RPMI7951 (cell line): ENCODE measurements at places on chromosomes 13 and 19.
A peak's percentile ranks its signal among the peaks of the same experiment; 100 is the strongest.

DNA sequence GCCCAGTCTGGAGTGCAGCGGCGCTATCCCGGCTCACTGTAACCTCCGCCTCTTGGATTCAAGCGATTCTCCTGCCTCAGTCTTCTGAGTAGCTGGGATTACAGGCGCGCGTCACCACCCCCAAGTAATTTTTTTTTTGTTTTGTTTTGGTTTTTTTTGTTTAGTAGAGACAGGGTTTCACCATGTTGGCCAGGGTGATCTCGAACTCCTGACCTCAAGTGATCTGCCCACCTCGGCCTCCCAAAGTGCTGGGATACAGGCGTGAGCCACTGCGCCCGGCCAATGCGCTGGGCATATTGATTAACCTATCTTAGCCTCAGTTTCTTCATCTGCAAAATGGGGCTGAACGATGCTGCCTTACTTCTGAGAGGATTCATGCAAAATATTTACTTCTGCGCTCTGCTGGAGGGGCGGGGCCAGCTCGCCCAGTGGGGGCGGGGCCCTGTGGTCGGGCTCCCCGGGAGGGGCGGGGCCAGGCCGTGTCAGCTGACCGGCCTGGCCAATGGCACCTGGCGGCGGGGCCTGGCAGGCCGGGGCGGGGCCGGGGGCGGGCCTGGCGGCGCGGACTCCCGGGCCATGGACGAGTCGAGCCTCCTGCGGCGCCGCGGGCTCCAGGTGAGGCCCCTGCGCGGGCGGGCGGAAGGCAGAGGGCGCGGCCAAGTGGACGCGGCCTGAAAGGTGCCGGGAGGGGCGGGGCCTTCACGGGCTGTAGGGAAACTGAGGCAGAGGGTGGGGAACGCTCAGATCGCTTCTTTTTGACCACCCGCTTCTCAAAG is at the start of gene MAST3:
Gene MAST3, plus strand, starts transcription at position 562 of the 776 bp plus-strand sequence. Its CDS starts 15 bp downstream, at position 577.
- peak; percentile 79 for DNase-seq

GRCh38 chr19:42468273-42468796 is 25.6 kb upstream of the CXCL17 start:
- DNase-seq = peak; percentile 89

- DNase-seq = no peak
Measured at GRCh38 chr13:40228496-40228895, 437.9 kb downstream of the FOXO1 start.

GRCh38 chr19:30014770-30015169 is 72.7 kb downstream of the URI1 start:
- no peak for DNase-seq

- DNase-seq = no peak
Measured at GRCh38 chr19:13028027-13028426, 32.8 kb downstream of the NFIX start.

DNA sequence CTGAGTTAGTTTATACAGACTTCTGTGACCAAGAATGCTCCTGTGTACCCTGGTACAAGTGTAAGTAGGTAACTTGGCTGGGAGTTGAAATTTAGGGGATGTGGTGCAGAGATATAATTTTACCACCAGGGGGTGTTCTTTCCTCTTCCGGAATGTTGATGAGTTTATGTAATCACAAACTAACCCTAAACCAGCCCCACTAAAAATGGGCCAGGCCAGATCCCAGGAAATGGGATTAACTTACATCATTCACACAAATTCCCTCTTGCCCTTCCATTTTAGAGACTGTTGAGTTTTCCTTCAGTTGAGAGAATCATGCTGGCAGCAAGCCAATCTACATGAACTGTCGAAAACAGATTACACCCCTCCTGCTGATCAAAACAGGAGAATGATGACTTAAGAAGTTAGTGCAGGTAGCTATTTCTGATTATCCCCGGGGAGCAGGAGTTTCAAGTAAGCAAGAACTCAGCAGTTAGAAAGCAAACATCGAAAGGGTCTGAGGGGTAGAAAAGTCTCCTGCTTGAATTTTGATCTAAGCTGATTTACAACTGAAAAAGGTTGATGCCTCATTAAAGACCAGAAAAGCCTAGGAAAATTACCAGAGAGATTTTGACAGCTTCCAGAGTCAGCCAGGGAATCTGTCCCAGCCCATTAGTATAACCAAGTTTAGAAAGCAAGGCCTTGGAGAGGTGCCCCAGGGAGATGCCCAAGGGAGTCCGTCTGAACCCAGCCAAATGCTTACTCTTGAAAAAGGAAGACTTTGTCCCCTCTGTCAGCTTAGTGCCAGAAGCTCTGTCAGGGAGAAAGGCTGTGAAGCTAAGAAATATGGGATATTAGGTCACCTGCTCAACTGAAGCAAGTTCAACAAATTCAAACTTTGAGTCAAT is 32.3 kb upstream of the MED4 start:
- peak; percentile 59 for DNase-seq

DNA sequence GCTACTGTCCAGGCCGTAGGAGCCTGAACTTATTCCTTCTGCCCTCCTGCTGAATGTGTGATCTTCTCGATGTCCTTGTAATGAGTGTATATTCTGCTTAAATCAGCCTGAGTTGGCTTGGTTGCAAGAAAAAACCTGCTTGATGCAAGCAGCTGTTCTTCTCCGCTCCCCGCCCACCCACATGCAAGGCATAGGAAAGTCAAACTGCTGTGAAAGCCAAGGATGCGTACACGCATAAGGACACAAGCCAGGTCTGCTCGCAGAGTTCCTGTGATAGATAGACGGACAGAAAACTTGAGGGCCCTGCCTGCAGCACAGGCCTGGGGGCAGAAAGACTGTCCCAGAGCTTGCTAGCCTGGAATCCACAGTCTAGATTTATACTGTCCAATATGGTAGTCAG is 101.1 kb downstream of the DNAJC15 start:
- no peak for DNase-seq

GRCh38 chr19:9456018-9456689 is 20.8 kb upstream of the ZNF266 start:
- peak; percentile 62 for DNase-seq

GRCh38 chr13:41782086-41782485 is 178.8 kb downstream of the VWA8 start:
- no peak for DNase-seq

DNA sequence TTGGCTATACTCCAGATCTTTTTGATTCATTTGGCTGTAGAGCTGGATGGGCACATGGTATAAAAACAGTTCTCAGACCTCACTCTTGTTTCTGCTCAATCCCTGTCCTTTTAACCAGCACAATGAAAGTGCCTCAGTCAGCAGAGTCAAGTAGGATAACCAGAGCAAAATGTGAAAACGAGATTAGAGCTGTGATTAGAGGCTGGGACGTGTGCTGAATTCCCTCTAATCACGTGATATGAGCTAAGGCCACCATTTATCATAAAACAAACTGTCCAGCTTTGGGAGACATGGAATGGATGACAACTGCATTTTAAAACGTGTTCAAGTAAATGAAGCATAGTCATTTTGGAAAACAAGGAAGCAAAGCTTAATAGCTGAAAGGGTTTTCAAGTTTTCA is 54.1 kb downstream of the GJA3 start:
- DNase-seq = no peak

- DNase-seq = peak; percentile 17
Measured at GRCh38 chr19:53519446-53519845, 18.5 kb upstream of the ZNF331 start.

GRCh38 chr19:17632577-17632976 is 55.6 kb downstream of the UNC13A start:
- DNase-seq = no peak

GRCh38 chr13:19056355-19056880 is 125.2 kb downstream of the TUBA3C start:
- DNase-seq = no peak

DNA sequence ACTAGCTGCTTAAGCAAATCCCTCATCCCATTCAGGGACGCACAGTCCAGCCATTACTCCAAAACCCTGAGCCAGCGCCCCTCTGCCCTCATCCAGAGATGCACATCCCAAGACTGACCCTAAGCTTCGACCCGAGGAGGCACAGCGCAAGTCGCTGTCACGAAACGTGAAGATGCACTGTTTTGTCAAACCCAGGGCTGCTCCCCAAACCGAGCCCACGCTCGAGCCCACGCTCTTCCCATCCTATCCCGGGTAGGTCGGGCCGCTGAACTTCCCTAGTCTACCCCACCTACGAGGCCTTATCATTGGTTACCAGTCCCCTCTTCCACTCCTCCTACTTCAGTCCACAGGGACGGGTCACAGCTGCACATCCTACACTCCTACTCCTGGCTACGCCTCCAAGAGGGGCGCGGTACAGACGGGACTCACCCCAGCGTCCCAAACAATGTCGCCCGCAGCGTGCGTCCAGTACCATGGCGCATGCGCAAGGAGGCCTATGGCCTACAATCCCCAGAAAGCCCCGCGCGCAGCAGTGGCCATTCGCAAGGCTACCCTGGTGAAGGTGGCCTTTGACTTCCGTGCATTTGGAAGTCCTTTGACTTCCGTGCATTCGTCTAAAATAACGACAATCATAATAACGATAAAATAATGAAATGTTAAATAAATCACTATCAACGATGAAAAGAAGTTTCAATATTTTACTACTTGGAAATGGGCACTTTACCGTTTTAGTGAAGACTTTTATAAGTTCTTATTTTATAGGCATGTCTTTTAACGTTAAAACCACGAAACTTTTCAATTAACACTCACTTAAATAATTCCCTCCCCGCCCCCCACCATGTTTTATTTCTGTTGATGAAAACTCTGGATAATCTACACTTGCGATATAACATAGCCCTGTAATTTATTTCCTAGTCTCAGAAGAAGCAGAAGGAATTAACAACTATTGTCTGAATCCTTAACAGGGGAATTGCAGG is at the start of gene ZNF285:
Gene ZNF285, minus strand, starts transcription at position 470 of the 977 bp plus-strand sequence. CDS start 4,395 bp downstream, outside the sequence.
- peak; percentile 97 for DNase-seq

GRCh38 chr19:45929247-45929646 is 14.7 kb upstream of the NANOS2 start:
- DNase-seq = no peak

DNA sequence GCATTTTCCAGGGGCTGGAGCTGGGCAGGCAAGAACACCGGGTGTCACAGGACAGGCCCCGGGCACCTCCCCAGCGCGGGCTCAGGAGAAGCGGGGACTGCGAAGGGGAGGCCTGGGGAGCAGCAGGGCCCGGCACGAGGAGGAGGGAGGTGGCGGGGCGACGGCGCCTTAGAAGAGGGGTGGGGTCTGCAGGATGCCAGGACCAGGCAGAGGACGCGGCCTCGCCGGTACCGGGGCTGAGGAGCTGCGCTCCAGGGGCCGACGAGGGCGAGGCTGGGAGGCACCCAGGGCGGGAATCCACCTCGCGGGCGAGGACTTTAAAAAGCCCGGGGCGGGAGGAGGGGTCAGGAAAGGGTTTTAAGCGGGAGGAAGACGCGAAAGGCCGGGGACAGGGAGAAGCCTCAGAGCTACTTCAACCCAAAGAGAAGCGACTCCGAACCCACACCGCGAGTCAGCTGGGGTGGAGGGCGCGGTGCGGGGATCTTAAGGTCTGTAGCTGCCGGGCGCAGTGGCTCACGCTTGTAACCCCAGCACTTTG is 665 bp downstream of the ZNF347 start:
- DNase-seq = peak; percentile 51
